ENCODE measurements at places on chromosomes 12 and 14.

DNA sequence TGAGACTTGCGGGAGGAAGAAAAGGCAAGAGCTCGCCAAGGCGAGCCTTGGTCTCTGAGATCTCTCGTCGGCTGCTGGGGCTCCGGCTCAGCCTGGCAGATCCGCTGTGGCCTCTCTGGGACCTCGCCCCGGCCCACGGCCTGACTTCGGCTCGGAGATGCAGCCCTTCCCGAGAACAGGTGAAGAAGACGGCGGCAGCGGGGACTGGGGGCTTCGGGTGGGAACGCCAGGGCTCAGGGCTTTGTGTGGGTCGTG is 6.0 kb upstream of the HOXC9 start:
- DNase-seq: no peak

DNA sequence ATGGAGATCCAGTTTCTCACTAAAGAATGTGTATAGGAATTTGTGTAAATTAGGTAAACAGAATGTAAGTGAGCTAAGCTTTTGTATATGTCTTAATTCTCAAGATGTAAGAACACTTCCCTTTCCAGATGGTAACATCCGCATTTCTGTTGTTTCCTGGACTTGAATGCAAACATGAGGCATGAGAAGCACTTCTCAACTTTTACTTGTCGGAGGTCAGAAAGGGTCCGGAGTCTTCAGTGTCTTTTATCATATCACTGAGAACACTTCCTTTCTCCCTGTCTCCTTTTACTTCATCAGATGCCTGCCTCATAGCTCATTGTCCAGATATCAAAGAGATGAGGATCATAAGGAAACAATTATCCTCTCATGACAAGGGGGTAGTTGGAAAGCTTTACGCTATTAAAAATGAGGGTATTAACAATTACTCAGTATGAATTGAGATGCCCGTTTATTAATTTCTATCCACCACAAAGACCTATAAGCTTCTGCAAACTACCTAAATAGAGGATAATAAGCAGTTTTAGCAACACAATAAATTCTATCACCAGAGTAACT is 214.1 kb upstream of the FLRT2 start:
- DNase-seq: no peak

GRCh38 chr12:109447482-109447881 is 29.6 kb downstream of the KCTD10 start:
- no peak for DNase-seq

DNA sequence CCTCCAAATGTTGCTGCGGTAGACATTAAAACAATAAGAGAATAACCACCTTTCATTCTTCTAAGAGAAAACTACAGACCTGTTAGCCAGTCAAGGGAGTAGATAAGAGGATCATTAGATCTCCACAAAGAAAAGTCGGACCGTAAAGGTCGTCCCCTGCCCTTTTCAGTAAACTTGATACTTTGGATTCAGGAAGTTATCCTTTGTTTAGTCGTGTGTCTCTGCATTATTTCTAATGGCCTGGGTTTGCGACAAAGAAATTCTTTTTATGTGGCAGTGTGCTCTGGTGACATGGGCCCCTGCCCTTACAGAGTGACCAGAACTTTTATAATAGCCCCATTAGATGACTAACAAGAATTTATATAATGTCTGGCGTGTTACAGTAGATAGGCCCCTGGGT is 44.6 kb upstream of the EVL start:
- no peak for DNase-seq

GRCh38 chr14:74595006-74595735 is 16.9 kb downstream of the LTBP2 start:
- DNase-seq: no peak

- DNase-seq: no peak
Observed at GRCh38 chr12:131130311-131130911, 176.7 kb downstream of the ADGRD1 start.

DNA sequence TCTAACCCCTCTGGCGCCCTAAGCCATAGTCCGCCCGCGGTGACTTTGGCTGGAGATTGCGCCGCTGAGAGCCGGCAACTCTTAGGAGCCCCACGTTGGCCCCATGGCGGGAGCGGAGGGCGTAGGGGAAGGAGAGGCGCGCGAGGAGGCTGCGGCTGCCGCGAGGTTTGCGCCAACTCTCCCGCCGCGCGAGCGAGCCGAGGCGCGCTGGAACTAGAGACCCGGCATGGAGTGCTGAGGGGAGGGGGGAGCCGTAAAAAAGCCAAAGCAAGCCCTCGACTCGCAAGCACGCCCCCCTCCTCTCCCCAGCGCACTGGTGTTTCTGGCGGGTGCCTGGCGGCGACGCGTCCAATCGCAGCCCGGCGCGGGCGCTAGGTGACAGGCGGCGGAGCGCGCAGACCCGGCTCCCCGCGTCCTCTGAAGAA is at the start of gene SYT10:
TSS of gene SYT10 (minus strand) at position 233 of the 425 bp plus-strand sequence. CDS start 297 bp downstream, outside the sequence.
- no peak for DNase-seq

GRCh38 chr12:24997970-24998582 is 49.2 kb upstream of the BCAT1 start:
- no peak for DNase-seq

DNA sequence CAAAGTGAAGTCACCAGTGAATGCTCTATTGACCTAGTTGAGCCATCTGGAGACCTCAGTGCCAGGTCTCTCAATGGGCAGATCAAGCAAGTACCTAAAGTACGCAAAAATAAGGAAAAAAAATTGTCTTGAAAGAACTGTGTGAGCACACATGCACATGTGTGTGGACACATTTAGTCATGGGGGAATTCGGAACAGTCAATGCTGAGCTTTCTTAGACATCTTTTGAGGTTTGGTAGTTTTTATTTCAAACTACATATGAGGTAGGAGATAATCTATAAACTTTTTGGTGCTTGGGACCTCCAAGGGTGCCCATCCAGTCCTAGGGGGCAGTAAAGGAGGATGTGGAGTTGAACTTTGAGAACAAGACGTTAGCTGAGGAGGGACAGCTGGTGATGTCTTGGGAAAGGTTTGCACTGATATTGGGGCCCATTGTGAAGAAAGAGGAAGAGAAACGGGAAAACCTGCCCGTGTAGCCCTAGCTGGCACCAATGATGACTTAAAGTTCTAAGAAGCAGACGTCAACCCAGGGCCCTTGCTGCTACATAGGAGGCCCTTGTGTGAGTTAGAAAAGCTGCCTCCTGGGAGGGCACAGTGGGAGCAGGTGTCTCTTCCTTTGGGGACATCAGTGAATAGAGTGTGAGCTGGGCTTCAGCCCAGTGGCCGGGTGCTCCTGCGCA is 124.4 kb downstream of the NT5DC3 start:
- DNase-seq: no peak

DNA sequence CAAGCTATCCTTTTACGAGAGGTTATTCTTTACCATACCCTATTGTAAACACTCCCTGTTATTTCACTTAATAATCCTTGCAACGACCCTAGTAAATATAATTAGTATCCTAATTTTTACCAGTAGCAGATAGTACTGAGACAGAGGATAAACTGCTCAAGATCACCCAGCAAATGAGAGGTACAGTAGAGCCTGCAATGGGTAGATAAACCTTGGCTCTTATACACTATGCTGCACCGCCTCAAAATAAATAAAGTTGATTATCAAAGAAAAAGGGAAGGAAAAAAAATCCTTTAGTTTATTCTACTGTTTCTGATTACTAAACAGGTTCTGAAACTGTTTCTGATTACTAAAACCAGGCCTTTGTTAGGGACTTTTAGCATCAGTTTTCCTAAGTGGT is 22.5 kb downstream of the YBX3 start:
- no peak for DNase-seq
